ENCODE measurements at places on chromosomes 3 and 15.

DNA sequence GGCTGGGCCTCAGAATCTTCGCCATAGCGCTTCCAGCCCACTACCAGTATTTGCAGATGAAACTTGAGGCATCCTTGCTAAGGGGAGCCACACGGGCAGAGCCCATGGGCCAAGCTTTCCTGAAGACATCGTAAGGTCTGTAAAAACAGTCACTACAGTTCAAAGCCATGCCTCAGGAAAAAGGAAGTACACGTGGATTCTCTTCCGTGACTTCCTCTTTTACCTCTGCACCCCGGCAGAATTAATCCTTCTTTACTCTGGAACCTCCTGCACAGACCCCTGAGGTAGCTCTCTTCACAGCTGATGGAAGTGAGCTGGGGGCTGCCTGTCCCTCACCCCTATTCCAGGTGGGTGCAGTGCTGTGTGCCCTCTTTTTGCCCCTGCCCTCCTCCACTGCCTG is 129.2 kb downstream of the CHDH start:
- DNase-seq: no peak

GRCh38 chr3:32077260-32078084 is 28.9 kb upstream of the GPD1L start:
- DNase-seq: no peak

- DNase-seq: no peak
These were observed 182.1 kb downstream of the ARRDC4 start for GRCh38 chr15:98142572-98142971.

DNA sequence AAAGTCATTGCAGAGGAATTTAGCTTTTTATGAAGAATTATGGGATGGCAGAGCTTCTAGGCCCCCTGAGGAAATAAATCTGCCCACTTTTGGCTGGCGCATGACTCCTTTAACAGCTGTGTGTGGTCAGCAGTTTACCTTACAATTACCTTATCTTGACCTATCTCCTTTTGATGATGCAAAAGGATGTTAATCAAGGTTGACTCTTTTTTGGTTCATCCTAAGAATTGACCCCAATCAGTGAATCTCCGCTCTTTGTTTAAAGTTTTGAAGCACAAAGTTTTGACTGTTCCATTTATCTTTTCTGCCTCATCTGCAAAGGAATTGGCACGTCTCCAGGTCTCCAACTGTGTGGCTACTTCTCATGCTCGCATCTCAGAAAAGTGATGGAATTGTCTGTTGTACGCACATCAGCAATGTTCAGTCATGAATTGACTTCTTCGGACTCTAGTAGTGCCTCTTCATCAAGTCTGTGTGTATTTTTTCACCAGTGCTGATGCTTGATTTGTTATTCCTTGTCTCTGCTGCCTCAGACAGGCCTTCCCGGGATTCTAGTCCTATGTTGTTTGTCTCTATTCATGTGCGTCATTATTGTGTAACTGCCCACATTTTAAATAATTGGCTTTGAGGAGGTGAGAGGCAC is 196.2 kb upstream of the CFAP20DC start:
- peak; percentile 96 for DNase-seq

GRCh38 chr3:9778143-9779074 is 8.7 kb upstream of the CAMK1 start:
- peak; percentile 68 for DNase-seq

- no peak for DNase-seq
These were observed 481.4 kb upstream of the CFAP20DC start for GRCh38 chr3:59531066-59531745.

GRCh38 chr15:43516801-43517353 is 531 bp upstream of the MAP1A start:
- peak; percentile 69 for DNase-seq
